LoVo (cell line): ENCODE measurements at places on chromosomes 6 and 20.
A peak's percentile ranks its signal among the peaks of the same experiment; 100 is the strongest.

DNA sequence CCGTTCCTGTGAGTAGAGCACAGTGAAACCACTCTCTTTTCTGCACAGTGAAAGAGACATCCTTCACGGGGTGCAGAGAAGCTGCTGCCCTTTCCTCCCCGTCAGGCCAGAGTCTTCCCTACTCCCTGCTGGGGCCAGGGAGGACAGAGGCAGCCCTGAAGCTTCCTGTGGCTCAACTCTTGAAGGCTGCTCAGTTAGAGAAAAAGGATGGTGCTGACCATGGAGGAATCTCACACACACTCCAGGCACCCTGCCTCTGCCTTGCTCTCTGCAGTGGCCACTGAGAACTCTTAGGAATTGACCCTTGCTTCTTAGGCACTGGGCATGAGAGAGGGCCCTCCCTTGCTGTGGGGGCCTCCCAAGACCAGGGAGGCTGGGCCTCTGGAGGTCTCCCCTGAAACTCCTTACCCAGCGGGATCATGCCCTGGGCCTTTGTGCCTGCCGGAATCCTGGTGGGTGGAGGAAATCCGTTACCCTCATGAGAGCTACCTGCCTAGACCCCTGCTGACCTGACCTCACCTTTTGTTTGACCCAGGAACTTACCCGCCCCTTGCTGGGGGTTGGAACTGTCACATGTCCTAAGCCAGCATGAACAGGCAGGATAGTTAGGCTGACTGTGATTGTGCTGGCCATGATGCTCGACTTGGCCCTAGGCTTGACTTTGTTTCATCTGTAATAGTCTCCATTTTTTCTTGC lies 65.0 kb upstream of the CD93 start:
- no peak for DNase-seq

GRCh38 chr6:113893866-113894265 lies 36.7 kb downstream of the MARCKS start:
- DNase-seq: no peak

- peak; percentile 26 for DNase-seq
Measured at GRCh38 chr6:149890629-149891045, 7.3 kb downstream of the RAET1E start.

DNA sequence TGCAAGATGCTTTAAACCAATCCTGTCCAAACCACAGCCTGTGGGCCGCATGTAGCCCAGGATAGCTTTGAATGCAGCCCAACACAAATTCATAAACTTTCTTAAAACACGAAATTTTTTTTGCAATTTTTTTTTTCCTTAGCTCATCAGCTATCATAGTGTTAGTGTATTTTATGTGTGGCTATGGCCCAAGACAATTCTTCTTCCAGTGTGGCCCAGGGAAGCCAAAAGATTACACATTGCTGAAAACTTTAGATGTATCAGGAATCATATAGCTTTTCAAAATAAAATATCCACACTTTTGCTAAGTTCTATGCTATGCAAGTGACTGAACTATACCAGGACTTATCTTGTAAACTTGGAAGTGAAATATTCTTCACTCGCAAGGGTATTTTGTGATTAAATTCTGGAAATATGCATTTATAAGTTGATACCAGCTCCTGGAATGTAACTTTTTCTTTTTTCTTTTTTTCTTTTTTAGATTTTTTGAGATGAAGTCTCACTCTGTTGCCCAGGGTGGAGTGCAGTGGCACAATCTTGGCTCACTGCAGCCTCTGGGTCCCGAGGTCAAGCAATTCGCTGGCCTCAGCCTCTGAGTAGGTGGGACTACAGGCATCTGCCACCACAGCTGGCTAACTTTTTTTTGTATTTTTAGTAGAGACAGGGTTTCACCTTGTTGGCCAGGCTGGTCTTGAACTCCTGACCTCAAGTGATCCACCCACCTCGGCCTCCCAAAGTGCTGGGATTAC lies 49.8 kb downstream of the MTHFD1L start:
- DNase-seq: no peak

DNA sequence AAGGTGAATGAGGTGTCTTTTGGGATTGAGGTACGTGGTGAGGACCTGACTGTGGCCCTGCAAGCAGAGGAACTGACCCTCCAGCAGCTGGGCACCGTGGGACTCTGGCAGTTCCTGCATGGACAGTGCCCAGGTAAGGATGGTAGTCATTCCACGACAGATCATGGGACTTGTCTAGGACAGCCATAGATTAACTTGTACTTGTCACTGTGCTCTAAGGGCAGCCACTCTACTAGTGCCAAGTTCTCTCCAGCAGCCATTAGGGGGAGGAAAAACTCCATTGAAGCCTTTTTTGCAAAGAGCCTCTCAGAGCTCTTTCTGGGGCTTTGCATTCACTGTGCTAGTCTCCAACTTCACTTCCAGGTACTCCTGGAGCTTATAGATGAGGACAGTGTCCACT lies 20.4 kb downstream of the TAF11 start:
- DNase-seq: no peak

- no peak for DNase-seq
Measured at GRCh38 chr6:118808793-118809638, 84.9 kb upstream of the ASF1A start.

DNA sequence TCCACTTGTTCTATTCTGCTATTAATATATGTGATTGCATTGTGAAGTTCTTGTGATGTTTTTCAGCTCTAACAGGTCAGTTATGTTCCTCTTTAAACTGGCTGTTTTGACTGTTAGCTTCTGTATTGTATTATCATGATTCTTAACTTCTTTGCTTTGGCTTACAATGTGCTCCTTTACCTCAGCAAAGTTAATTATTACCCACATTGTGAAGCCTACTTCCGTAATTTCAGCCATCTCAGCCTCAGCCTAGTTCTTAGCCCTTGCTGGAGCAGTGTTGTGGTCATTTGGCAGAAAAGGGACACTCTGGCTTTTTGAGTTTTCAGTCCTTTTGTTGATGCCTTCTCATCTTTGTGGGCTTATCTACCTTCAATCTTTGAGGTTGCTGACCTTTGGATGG lies 440.2 kb downstream of the TBC1D32 start:
- DNase-seq: no peak

- DNase-seq: no peak
Measured at GRCh38 chr20:10558635-10559187, 115.1 kb downstream of the JAG1 start.

GRCh38 chr6:109379711-109380110 lies 2.6 kb downstream of the CD164 start:
- DNase-seq: no peak

- no peak for DNase-seq
Measured at GRCh38 chr6:167839343-167839742, 12.6 kb downstream of the AFDN start.

GRCh38 chr6:17589406-17590096 lies 10.6 kb upstream of the FAM8A1 start:
- DNase-seq: no peak

DNA sequence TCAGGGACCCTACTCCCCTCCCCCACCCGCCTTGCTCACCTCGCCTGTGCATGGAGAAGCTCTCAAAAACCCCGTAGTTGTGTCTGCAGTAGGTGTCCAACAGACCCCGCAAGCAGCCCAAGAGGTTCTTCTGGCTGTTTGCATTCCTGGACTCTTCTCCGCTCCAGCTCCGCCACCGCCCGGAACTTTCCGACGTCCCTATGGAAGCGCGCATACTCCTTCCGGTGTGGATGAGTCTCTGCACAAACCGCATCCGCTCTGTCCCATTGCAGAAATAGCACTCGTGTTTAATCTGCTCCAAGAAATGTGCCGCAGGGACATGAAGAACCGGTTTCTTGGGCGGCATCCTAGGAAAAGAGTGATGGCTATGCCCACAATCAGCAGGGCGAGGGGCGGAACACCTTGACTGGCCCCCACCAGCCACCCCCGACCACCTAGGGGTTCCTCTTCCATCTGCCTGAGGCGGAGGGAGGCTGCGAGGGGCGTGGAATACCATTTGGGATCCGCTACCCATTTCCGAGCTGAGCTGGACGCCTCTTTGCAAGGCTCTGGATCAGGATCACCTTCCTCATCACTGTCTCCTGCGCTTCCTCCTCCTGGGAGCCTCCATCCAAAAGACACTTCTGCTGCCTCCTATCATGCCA lies 20.2 kb downstream of the HLA-DRA start:
- no peak for DNase-seq

DNA sequence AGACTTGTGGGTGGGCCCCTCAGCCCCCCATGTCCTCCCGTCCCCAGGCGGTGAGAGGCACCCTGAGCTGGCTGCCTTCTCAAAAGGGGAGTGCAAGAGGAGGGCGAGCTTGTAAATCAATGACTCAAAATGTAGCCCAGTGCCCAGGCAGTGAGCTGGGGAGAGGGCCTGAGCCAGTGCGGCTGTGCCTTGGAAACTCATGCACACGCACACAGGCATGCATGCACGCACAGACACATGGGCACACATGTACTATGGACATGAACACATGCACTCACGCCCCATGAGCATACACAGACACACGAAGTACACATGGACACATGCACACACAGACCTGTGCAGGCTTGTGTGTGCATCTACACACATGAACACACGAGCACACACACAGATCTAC lies 133.5 kb downstream of the TAF4 start:
- no peak for DNase-seq

GRCh38 chr6:40166963-40167362 lies 232.7 kb upstream of the MOCS1 start:
- no peak for DNase-seq

DNA sequence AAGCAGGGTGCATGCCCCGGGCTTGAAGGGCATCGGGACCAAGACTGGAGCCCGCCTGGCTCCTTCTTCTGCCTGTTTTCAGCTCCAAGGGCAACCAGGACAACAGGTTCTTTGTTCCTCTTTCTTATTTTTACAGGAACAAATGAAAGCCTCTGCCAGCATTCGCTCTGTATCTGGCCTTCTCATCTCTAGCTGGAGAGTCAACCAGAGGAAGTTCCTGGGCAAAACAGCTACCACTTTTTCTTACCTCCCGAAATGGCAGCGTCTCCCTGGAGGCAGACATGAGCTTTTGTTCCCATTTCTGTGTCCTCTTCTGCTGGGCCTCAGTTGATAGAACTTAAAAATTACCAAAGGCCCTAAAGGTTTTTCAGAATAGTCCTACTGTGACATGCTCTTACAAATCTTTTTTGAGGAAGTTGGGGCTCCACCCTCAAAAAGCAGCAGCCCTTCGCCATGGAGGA lies 74.1 kb upstream of the NAA20 start:
- no peak for DNase-seq

DNA sequence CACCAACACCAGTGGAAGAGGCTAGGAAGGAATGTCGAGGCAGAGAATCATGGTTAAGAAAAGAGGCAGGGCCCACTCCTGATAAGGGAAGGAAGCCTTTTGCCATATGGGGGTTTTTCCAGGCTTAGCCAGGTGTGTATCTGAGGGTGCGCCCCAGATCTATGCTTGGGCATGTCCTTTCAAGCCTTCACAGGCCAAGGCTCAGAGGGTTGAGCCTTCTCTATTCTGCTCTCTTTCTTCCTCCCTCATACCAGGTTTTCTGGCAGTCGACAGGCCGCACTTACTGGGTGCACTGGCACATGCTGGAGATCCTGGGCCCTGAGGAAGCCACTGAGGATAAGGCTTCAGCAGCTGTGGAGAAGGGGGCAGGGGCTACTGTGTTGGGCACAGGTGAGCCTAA lies 4.7 kb downstream of the CUL9 start:
- no peak for DNase-seq

GRCh38 chr6:169618526-169619490 lies 83.0 kb downstream of the WDR27 start:
- no peak for DNase-seq

DNA sequence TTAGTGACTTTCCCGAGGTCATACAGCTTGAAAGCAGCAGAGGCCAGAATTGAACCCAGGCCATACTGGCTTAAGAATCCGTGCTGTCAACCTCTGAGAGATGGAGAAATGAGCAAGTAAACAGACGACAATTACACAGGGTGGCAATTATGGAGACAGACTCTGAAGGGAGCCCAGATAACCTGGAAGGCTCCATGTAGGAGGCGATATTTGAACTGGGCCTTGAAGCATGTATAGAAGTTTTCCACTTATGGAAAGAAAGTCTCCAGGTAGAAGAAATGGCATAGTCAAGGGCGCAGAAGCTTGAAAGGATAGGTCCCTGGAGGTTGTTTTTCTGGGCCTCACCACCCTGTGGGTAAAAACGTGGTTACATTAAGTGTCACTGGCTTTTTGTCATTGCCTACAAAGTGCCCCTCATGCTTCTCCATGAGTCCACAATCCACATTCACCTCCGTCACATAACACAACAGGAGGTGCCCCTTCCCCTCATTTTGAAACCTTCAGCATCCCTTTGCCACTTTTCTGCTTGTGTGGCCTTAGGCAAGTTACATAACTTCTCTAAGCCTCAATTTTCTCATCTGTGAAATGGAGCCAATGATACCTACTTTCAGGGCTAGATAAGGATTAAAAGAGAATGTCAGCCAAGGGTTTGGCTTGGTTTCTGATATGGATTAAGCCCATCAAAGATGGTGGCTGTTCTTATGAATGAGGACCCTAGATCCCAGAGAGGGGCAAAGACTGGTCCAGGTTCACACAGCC lies 5.9 kb upstream of the BPI start:
- no peak for DNase-seq

DNA sequence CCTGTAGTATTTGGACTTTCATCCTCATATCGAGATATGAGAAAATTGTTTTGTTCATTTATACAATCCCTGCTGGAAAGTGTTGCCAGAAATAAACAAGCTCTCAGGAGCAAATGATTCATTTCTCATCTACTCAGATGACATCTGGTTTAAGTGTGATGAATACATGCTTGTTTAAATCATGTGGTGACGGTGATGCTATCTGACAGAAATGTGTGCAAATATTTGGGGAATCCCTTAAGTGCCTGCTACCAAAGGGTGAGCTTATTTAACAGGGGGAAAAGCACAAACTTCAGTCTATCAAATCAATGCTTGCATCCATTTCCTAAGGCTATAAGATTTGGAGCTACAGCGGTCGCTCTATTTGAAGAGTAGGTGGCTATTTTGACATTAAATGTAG lies 368.3 kb upstream of the SASH1 start:
- DNase-seq: no peak

- DNase-seq: no peak
Measured at GRCh38 chr6:72589096-72589495, 32.8 kb upstream of the KCNQ5 start.

DNA sequence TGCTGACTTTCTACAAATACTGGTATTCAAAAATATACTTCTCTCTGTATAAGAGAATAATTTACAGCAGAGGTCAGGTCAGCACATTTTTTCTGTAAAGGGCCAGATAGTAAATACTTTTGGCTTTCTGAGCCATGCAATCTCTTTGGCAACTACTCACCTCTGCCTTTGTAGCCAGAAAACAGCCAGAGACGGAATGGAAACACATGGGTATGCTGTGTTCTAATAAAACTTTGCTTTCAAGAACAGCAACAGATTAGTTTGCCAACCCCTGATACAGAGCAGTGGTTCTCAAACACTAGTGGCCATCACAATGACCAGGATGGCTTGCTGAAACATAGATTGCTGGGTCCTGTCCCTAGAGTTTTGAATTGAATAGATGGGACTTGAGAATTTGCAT lies 46.3 kb downstream of the SYCP2L start:
- DNase-seq: no peak

GRCh38 chr6:26457264-26457805 lies 420 bp upstream of the BTN2A1 start:
- no peak for DNase-seq

GRCh38 chr6:76264468-76264867 lies 192.0 kb upstream of the IMPG1 start:
- no peak for DNase-seq

- peak; percentile 9 for DNase-seq
Measured at GRCh38 chr20:58109126-58109880, 119.2 kb downstream of the ANKRD60 start.

- DNase-seq: no peak
Measured at GRCh38 chr20:42027746-42028268, 409.6 kb upstream of the CHD6 start.

- DNase-seq: no peak
Measured at GRCh38 chr6:97594844-97595243, 311.8 kb upstream of the MMS22L start.

GRCh38 chr6:79446006-79446405 lies 91.2 kb downstream of the LCA5 start:
- DNase-seq: no peak
